ENCODE measurements at places on chromosomes 7 and 10. TPM values are rescaled to one million over a fixed set of nuclear protein-coding genes. Genes with fewer than 3 reads are reported as not detected.
A peak's percentile ranks its signal among the peaks of the same experiment; 100 is the strongest.

INMT gene
- total RNA-seq: 0.54 TPM

FXYD4 gene
- not detected for total RNA-seq

GRCh38 chr7:83162402-83163256, at the start of gene PCLO:
Gene PCLO (minus strand): TSS chr7:83162884. CDS start chr7:83162592, 292 bp downstream.
- DNase-seq: peak; percentile 77

DNA sequence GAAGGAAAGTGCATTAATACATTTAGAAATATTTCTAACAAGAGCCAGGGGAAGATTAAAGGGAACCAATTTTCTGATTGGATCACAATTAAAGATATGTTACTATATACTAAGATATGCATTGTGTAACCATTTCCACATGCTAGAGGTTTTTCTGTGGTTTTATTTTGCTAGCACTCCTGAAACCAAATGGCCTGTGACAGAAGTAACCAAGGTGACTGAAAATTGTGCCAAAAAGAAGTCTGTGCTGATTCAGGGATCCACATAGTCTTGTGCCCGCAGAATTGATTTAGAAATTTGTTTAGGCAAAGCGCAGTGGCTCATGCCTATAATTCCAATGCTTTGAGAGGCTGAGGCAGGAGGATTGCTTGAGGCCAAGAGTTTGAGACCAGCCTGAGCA, 1.8 kb downstream of the CC2D2B start:
- no peak for DNase-seq

GRCh38 chr7:56222866-56223265, 106.6 kb upstream of the NUPR2 start:
- DNase-seq: no peak

DNA sequence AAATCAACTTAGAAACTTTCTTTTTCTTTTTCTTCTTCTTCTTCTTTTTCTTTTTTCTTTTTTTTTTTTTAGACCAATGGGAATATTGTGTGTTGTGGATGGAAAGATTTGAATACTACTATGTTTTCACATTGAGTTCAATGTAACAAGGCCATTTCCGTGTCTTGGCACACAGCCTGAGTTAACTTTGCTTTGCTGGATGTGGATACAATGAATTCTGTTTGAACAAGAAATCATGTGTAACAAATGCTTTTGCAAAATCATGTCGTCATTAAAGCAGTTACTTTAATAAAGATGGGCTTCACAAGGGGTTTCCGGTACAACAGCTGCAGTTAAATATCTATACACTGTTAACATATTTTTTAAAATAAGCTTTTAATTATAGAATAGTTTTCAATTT, 13.5 kb upstream of the ENTPD1 start:
- DNase-seq: no peak

AKR1C8 gene
- total RNA-seq: under 0.01 TPM

KLF14 gene
- not detected for total RNA-seq

TCF7L2 gene
- 6.7 TPM for total RNA-seq

- no peak for DNase-seq
These were observed 8.1 kb downstream of the SDK1 start for GRCh38 chr7:3309140-3309539.

GRCh38 chr7:129188892-129189660, 643 bp downstream of the SMO start:
- no peak for DNase-seq

DNA sequence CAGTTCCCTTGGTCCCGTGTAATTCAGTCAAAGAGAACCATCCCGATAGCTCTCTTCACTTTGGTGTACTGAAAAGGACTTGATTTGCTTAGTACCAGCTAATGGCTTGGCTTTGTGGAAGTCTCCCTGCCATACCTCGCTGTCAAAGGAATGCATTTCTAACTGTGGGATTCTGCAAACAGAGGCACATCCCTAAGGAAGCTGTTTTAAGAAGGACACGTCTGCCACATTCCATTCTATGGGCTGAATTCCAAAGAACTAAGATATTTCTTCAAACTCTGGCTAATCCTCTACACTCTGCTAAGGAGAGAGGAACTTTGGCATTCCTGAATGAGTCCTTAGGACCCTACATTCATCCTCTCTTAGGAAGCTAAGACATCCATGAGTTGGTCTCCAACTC, 327.9 kb downstream of the SFMBT2 start:
- DNase-seq: no peak

GRCh38 chr7:158779061-158780000, 50.0 kb downstream of the ESYT2 start:
- no peak for DNase-seq

PDCD4 gene
- 53.9 TPM for total RNA-seq

DNA sequence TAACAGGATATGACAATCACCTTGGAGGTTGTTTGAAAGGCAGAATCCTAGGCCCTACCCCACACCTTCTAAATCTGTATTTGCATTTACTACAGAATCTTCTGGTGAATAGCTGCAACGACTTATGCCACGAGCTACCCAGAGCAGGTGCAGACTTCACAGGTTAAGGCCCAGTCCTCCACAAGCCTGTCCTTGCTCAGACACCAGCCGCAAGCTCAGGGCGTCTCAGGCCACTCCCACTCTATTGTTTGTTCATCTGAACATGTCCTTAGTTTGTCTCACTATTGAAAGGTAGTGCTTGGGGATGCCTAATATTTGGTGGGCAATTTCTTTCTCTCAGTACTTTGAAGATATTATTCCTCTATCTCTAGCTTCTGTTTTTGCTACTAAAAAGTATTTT, 18.9 kb upstream of the RBM33 start:
- no peak for DNase-seq

DNA sequence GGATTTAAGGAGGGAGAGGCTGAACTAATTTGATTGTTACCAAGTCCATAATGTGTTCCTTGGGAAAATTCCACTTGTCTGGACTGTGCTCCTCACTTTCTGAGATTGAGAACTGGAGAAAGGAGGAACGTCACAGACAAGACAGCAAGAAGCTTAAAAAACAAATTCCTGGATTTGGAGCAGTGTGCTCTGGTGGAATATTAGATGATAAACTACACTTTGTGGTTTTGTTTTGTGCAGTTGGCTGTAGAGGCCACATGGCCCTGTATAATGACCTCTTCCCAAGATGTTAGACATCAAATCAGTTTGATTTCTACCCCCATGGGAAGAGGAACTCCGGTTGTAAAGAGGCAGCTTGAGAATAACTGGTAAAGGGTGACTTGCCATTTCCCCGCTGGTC, 421.3 kb upstream of the GALNT17 start:
- DNase-seq: no peak

SSC4D gene
- 0.81 TPM for total RNA-seq

CPA2 gene
- under 0.01 TPM for total RNA-seq

LRWD1 gene
- total RNA-seq: 27.7 TPM

DNA sequence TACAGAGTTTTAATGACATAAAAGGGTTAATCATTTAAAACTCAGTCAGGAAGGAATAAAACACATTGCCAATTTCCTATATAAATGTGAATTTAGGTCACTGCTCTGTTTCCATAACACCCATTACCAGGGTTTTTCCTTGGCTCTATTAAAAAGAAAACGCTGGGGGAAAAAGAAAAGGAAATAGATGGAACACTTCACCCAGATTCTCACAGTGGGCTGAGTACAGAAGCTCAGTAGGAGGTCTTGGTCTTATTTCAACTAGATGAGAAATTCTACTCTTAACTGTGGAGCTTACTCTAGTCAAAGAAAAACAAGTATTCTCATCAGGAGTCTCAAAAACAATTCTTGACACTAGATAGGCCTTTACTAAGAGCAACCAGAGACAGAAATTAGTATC, 36.5 kb downstream of the GLUD1 start:
- DNase-seq: no peak

- DNase-seq: no peak
These were observed 24.7 kb upstream of the MACC1 start for GRCh38 chr7:20241911-20242261.

GRCh38 chr7:10934292-10934691, 39.4 kb upstream of the PHF14 start:
- DNase-seq: no peak
